ENCODE measurements at places on chromosomes 7 and 10.

DNA sequence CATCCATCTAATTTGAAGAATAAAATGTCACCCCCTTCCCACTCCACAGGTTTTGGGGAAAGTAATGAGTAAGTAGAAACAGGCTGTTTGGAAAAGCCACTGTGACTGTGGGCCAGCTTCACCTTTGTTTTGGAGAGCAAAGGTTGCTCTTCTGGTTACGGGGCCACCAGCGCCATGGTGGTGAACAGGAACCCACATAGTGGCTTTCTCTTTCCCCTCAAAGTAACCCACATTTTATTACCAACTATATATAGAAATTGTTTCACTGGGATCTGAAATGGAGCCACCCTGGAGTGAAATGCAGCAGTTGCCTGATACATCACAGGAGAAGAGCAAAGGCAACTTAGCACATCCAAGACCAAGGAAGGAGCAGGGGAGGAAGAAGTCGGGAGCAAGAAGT, 112.3 kb upstream of the EFCAB10 start:
- no peak for DNase-seq

GRCh38 chr7:128236924-128237586, 4.0 kb upstream of the LEP start:
- no peak for DNase-seq

DNA sequence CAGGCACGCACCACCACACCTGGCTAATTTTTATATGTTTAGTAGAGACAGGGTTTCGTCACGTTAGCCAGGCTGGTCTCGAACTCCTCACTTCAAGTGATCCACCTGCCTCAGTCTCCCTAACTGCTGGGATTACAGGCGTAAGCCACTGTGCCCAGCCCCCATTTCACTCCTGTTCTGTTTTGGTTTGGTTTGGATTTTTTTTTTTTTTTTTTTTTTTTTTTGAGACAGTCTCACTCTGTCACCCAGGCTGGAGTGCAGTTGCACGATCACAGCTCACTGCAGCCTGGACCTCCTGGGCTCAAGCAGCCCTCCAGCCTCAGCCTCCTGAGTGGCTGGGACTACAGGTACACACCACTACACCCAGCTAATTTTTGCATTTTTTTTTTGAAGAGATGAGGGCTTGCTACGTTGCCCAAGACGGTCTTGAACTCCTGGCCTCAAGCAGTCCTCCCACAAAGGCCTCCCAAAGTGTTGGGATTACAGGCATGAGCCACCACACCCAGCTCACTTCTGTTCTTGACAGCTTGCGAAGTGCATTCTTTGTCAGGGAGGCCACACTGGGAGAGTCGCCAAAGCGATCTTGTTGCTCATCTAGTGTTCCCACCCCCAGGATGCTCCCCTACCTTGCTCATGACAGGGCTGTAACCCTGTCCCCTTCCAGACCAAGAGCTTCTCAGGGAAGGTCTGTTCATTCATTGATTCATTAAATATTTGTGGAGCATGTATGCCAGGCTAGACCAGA, 229.1 kb downstream of the CUX1 start:
- no peak for DNase-seq

DNA sequence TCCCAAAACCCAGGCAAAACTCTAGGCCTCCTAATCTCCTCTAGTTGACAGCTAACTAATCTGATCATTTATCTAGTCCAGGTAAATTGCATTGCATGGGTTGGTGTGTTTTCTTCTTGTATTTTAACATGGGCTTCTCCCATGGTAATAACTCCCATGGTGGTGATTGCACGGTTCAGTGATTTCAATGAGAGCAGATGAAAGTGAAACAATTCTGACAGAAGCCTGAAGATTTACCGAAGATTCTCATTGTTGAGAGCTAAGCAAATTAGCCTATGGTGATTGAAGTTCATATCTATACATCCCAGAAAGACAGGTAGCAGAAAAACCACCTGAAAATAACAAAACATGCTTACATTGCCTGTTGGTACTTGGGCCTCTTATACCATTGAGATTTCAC, 26.6 kb upstream of the LIPN start:
- DNase-seq = no peak

GRCh38 chr10:52258799-52259425, 55.2 kb upstream of the DKK1 start:
- no peak for DNase-seq

- DNase-seq = no peak
Observed at GRCh38 chr7:42709284-42709683, 202.6 kb downstream of the C7orf25 start.

DNA sequence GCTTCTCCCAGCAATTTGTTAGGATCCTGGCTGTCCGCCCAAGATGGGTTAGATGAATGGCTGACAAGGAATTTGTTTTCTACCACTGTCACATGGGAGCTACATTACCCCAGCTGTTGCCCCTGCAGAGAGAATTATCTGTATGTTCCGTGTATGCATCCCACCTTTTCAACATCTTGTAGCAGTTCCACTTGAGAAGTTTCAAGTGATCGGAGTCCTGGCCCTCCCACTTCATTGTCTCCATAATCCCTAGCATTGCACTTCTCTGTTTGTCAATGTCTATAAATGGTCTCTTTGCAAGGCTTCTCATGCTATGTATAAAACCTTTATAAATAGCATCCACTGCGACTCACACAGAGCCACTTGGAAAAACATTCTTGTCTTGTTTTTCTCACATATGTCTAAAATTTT, 972.5 kb downstream of the CNTNAP2 start:
- no peak for DNase-seq

DNA sequence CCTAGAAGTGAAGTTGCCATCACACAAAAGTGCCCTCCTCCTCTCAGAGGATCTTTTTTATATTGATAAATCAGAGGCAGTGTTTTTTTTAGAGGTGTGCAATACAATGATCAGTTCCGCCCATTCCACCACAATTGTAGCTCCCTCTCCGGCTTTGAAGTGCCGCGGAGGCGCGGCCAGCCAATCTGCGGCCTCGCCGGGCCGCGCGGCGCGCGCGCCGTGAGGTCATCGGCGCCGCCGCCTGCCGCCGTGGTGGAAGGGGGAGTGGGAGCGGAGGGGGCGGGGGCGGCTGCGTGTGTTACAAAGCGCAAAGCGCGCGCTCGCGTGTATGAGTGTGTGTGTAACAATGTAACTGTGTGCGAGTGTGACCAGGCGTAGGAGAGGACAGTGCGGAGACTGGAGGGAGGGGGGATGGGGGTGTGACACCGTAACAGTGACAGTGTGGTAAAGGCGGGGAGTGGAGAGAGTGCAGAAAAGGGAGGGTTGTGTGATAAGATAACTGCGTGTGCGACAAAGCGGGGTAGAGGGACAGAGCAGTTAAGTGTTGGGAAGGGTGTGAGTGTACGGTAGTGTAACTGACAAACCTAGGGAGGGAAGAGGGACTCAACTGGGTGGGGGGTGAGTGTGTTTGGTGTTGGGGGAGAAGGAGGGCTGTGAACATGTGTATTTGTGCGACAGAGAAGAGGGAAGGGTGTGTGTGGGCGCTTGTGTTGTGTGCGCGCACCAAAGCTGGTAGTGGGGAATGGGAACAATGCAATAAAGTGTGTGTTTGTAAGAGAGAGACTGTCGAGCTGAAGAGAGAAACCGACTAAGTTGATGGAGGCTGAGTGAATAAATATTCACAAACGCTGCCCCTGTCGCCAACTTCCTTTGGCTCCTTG, at the start of gene SP8:
TSS of gene SP8 (minus strand) at position 108 of the 881 bp plus-strand sequence. CDS start at position 20, 88 bp downstream.
- no peak for DNase-seq

DNA sequence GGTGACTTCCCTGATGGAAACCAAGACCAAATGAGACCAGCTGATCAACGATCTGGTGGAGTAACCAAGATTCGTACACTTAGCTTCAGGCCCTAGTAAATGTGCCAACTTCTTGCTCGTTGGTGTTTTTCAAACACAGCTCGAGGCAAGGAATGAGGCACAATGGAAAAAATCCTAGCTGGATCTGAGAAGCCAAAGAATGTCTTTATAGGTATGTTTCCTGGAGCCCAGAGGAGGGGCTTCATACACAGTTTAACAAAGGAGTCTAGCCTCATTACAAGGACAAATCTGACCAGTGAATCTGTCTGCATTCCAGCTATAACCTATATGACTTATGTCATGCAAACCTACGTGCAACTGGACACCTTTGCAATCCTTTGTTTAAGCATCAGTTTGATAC, 3.7 kb downstream of the COL17A1 start:
- no peak for DNase-seq

DNA sequence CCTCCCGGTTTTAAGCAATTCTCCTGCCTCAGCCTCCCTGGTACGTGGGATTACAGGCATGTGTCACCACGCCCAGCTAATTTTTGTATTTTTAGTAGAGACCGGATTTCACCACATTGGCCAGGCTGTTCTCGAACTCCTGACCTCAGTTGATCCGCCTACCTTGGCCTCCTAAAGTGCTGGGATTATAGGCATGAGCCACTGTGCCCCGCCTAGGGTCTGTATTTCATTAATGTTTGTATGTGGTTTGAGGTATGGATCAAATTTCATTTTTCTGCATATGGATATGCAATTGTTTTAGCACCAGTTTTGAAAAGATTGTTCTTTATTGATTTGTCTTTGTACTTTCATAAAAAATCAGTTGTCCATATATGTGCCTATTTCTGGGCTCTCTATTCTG, 26.0 kb downstream of the CYP26A1 start:
- no peak for DNase-seq

DNA sequence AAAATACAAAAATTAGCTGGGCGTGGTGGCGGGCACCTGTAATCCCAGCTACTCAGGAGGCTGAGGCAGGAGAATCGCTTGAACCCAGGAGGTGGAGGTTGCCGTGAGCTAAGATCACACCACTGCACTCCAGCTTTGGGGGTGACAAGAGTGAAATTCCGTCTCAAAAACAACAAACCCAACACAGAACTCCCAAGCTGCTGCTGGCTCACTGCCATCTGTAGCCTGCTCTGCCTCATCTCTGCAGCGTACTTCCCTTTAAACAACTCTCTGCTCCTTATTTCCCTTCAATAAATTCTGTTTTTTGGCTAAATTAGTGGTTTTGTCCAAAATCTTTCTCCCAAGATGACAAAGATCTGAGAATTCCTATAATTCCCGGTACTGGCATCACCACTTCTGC, 189.2 kb upstream of the GALNT17 start:
- DNase-seq = no peak

DNA sequence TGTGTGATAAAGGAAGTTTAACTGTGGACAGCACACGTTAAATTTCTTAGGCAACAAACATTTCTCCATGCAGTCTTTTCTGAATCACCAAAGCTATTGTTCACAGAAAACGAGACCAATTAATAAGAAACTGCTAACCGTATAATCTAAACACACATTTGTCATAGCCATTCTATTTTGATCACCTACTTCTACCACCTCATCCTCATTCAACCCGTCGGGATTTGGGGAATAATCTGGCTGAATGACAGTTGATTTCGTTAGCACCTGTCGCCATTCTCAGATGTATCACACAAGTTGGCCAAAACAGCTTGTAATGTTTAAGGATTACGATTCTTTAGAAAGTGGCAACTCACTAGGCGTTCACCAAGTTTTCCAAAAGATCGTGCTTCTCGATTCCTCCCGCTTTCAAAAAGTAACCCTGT, 1.2 kb downstream of the EZH2 start:
- DNase-seq = no peak

DNA sequence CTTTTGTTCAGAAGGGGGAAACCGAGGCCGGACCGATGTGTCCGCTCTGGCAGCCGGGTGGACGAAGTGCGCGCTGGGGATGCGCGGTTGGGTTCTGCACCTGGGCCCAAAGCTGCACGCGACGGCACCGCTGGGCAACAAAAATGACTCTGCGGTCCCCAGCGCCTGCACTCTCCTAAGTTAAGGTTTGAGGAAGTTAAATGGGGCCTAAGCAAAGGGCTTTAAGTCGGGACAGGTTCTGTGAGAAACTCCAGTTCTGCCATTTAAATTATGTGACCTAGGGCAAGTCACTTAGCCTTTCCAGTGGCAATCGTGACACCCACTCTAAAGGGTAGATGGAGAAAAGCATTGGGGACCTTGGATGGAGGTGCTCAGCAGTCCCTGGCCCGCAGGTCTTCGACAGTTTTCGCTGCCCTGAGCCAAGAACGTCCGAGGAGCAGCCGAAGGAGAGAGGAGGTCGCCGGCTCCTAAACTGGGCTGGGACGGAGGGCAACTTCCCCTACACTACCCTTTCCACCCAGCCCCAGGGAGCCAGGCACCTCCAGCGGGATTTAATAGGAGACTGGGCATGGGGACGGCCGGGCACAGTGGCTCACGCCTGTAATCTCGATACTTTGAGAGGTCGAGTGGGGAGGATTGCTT, 534 bp upstream of the ACBD5 start:
- no peak for DNase-seq

- no peak for DNase-seq
Observed at GRCh38 chr10:31906039-31906438, 22.6 kb downstream of the ARHGAP12 start.

DNA sequence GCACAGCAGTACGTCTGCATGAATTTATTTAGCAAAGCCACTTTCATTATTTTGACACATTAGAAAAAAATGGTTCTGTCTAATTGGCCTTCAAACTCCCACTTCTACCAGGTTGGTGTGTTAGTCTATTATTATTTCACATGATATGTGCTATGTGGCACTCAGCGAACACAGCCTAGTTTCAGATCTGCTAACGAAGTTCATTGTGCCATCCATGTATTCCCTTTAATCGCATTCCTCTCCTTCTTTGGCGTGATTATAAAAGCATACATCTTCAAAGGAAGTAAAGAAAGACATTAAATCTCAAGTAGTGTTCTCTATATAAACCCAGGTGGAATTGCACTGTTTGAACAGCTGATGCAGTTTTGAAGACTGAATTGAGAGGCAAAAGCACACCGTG, 96.4 kb upstream of the CACNA2D1 start:
- DNase-seq = no peak

DNA sequence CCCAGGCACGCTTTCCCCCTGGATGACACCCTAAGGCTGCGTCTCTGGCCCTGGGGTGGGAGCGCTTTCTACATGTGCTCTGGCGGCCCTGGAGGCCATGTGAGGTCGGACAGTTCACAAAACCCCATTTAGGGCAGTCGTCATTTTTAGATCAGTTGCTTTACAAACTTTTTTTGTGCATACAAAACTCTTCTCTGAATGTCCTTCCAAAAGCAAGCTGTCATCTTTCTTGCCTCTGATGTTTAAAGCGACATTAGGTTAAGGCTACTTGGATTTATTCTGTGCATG, 5.9 kb downstream of the MAFK start:
- DNase-seq = no peak

DNA sequence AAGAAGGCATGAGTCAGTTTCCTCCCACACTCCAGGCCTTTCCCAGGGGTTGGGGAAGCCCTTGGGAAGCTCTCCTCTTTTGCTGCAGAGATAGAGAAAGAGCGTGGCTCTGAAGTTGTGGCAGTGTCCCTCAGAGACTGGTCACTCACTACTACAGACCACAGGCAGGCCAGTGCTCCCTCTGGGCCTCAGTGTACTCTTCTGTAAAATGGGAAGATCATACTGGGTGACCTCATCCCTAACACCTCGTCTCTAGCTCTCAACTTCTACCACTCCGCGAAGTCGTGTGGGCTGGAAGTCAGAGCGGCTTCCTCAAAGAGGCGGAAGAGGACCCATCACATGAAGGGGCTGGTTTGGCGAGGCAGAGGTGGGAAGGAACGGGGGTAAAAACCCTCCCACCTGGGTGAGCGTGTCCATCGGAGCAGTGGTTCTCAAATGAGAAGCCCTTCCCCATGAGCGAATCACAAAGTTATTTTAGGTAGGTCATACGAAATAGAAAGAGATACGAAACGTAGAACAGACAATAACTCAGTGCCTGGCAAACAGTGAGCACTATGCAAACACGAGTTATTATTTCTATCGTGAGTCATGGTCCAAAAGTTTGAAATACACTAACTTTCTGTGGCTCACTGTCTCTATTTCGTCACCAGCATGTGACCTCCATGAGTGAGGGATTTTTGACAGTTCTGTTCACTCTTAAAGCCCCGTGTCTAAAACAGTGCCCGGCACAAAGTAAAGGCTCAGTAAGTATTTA, 32.7 kb downstream of the PRKAG2 start:
- DNase-seq = no peak

Measured in substantia nigra (tissue), 51 donors.